ENCODE measurements at places on chromosomes 7 and 10.

DNA sequence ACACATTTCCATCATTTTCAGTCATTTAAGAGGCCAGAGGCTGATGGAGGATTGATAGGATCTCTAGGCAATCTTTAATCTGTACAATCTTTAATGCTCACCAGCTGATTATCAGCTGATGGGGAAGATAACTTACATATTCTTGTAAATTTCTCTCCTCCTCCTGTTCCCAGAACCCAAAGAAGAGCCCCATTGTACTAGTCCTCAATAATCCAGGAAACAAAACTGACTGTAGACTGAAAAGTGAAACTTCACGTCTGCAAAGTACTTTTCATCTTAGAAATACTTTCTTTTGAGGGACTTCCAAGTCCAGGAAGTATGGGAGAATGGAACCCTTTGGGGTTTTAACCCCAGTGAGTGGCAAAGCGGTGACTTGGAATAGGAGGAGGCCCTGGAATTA lies 283.3 kb downstream of the FRMD4A start:
- no peak for DNase-seq

DNA sequence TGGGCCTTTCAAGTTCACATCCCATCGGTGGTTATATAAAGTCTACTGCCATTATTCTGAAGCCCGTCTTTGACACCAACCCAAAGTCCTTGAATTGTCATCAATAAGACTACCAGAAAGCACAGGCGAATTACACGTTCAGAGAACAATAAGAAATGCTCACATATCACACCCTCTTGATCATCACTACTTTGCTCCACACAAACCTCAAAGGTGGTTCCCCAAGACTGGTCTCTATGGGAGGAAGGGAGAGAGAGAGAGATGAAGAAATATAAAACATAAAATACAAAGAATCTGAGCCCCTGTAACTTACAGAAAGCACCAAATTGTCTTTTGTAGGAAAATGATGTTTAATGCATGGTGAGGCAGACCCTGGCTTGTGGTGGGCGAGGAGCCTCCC lies 4.4 kb downstream of the HIPK2 start:
- no peak for DNase-seq

GRCh38 chr10:110615057-110615747 lies 28.9 kb upstream of the RBM20 start:
- no peak for DNase-seq

- no peak for DNase-seq
Observed at GRCh38 chr7:132290021-132290420, 286.2 kb downstream of the PLXNA4 start.

- DNase-seq: no peak
Observed at GRCh38 chr7:132943645-132944044, 138.2 kb downstream of the CHCHD3 start.

GRCh38 chr10:5561704-5562645 lies 37.2 kb downstream of the CALML3 start:
- no peak for DNase-seq

DNA sequence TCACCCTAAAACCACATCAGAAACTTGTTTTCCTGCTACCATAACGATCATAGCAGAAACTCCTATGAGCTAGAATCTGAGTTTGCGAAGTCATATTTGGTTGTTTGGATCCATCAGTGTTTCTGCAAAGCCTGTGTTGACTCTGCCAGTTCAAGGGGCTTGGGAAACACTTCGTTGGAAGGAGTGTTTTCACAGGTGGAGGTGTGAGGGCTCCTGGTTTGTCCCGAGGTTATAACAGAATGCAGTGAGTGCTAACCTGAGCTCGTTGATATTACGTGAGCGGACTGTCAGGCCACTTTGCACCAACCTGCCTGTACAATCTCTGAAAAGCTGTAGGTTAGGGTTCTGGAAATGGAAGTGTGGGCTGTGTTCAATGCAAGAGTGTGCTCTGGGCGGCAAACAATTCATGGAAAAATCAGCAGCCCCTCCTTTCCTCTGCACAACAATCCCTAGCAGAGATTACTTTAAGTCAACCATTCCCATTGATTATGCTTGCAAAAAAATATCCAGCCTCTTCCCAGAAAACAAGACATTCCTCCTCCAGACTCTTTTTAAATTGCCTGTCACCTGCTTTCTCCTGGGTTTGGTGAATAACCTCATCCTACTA lies 622.0 kb downstream of the TYW1 start:
- no peak for DNase-seq

- no peak for DNase-seq
Observed at GRCh38 chr10:62050346-62050892, 148.9 kb downstream of the ARID5B start.

- DNase-seq: no peak
Observed at GRCh38 chr10:125111118-125111727, 49.1 kb downstream of the CTBP2 start.

GRCh38 chr7:30453921-30454320 lies 24.7 kb downstream of the NOD1 start:
- DNase-seq: no peak

DNA sequence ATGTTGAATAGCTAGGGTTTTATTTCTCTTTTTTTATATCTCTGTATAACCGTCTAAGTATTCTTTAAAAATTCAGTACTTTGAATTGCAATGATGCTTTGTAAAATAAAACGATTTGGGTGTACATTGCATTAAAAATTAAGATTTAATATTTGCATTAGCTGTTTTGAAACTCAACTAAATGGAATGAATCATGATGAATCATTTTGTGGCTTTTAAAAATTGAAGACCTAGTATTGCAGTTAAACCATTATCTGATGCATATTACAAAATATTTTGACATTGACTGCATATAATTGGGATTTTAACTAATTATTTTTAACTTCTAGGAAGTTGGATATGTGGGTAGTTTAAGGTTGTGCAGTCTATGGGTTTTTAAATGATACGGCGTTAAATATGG lies 314.0 kb downstream of the CDK14 start:
- DNase-seq: no peak

DNA sequence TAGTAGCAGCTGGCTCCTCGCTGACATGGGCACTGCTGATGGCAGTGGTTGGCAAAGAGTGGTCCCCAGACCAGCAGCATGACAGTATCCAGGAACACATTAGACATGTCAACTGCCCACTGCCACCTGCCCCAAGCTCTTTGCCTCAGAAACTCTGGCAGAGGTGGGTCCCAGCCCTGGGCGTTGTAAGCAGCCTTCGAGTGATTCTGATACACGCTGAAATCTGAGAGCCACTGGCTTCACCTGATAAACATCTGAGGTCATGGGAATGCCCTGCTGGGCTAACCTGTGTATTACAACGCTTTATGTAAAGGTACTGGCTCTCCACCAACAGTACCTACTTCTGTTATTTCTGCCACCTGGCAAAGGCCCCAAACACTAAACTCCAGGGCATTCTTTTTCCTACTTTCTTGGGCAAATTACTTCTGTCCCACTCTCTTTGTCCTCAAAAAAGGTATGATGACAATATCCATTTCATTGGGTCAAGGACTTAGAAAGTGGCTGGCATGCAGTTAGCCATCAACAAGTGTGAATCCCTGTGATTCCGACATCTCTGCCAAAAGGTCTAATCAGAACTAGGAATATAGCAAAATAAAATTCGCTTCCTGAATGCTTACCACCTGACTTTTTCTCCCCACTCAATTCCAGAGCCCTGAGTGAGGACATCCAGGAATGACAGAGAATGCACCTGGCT lies 9.2 kb downstream of the SGMS1 start:
- DNase-seq: no peak

DNA sequence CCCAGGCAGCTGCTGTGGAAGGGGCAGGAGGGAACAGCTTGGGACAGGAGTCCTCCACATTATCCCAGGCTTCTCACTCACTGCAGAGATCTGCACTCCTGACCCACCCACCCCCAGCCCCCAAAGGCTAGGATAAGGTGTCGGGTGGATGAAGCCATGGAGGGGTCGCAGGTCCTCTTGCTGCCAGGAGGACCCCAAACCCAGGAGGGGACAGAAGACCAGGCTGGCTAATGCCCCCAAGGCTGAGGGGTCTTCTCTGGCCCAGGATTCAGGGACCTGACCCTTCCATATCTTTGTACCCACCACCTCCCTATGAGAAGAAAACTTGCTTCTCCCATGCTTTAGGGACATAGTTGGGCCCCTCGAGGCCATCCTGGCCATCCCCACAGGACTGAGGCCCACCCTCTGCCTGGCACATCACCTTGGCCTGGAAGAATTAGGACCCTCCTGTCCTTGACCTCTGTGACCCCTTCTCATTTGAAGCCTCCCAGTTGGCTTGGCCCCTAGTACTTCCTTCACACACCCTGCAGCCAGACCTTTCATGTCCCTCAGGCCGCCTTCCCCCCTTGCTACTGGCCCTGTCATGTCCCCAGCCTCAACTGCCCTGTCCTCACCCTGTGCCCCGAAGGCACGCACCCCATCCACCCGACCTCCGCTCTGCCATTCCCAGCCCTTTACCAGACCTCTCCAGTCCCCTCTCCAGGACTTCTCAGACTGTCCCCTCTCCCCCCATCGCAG lies 21.6 kb downstream of the KCNH2 start:
- DNase-seq: no peak

- DNase-seq: no peak
Observed at GRCh38 chr7:48628793-48629349, 295.5 kb upstream of the CDC14C start.

- DNase-seq: no peak
Observed at GRCh38 chr10:50387007-50387731, 135.9 kb upstream of the ASAH2 start.

- no peak for DNase-seq
Observed at GRCh38 chr7:108324053-108325038, 131.9 kb downstream of the NRCAM start.

GRCh38 chr10:107440741-107441140 lies 276.2 kb upstream of the SORCS1 start:
- DNase-seq: no peak

- no peak for DNase-seq
Observed at GRCh38 chr10:114458955-114459354, 54.7 kb upstream of the AFAP1L2 start.

- DNase-seq: no peak
Observed at GRCh38 chr10:33703501-33704213, 369.2 kb upstream of the NRP1 start.

DNA sequence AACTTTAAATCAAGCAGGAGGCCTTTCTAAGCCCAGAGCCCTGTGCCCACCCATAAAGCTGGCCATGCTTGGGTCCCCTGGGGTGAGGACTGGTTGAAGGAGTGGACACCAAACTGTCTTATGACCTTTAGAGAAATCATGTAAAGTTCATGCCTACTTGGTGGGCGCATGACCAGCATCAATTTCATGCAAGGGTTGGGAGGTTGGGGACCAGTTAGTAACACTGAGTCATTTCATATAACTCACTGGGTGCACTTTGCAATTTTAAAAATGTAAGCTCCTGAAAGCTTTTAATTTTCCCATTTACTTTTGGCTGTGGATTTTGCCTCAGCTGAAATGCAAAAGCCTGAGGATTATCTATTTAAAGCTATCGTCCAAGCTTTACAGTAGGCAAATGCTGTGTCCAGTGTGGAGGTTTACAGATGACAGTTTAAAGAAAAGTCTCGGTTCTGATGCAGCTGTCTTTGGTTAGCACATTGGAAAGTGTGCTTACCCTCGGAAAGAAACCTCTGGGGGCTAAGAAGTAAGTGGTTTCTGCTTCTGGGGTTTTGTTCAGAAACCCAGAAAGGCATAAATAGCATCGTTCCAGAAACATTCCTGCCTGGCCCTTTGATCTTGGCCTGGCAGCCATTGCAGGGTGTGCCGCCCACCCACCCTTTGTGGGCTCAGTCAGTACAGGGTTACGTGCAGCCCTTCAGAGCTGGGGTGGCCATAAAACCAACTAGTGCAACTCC lies 48.8 kb upstream of the CHST15 start:
- DNase-seq: no peak

GRCh38 chr7:153444641-153445040 lies 607.6 kb upstream of the DPP6 start:
- DNase-seq: no peak

DNA sequence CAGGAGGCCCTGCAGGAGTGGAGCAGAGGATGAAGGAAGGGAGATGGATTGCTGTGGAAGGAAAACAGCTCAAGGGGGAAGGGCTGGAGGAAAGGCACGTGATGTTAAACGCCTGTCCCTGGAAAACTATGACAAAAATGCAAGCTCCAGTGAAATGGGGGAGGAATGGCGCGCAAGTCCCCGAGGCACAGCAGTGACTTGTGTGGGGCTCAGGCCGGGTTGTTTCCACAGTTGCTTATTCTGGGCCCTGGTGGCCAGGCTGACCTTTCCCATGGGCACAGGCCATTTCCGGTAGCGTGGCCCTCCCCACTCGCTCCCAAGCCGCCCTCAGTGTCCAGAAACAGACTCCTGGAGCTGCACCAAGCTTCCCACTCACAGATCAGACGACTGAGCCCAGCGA lies 68.1 kb upstream of the PDGFA start:
- no peak for DNase-seq

GRCh38 chr7:39085590-39086049 lies 107.9 kb downstream of the POU6F2 start:
- peak; percentile 62 for DNase-seq

DNA sequence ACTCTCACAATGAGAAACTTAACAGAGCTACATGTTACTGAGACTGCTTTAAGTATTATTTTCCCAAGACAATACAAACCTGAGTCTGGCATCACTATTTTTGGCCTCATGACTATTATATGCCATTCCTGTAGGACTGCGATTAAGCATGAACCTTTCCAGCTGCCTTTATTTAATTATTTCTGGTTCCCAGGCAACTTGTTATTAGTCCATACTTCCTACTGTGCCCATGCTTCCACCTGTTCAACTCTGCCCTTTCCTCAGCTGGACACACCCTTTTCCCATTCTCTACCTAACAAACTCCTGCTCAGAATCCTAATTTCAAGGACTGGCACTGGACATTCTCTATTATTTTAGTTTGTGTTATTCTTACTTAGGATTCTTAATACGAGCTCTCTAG lies 8.1 kb upstream of the CROT start:
- peak; percentile 79 for DNase-seq

DNA sequence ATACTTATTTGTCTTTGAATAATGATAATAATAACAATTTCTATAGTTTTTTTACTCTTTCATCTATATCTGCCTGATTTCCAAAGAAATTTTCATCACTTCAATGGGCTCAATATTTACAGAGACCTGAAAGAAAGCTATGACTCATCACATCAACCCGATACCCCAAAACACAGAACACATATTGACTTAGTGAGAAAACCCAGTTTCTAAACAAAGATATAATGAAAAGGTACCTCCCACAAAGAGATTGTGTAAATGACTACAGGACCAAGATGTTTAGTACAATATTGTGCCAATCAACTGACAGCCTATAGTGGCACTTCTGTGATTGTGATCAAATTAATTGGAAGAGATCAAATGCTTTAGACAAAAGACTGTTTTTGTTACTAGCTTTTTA lies 133.9 kb downstream of the PCDH15 start:
- DNase-seq: no peak

DNA sequence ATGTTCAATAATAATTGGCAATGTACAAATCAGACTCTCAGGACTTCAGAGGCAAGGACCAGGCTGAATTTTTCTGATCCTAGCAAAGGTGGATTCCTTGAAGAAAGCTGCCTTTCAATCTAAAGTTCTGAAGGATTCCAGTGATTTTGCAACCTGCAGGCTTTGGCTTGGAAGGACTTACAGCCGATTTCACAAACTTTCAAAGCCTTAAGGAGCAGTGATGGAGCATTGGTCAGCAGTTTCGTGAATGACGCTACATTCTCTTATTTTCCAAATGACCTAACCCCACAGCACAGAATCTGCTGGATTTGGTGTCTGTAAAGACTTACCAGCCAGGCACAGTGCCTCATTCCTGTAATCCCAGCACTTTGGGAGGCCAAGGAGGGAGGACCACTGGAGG lies 167.5 kb downstream of the ARHGAP12 start:
- DNase-seq: no peak

GRCh38 chr10:82874671-82875070 lies 999.7 kb downstream of the NRG3 start:
- DNase-seq: no peak

GRCh38 chr7:85144771-85145170 lies 42.1 kb downstream of the SEMA3D start:
- no peak for DNase-seq
